ENCODE measurements at places on chromosomes 11 and 22.

GRCh38 chr11:10080138-10080537 is 213.9 kb downstream of the SBF2 start:
- no peak for DNase-seq

GRCh38 chr22:27994481-27995331 is 75.7 kb upstream of the PITPNB start:
- DNase-seq = no peak

GRCh38 chr11:74092425-74092824 is 78.4 kb downstream of the C2CD3 start:
- DNase-seq = no peak

DNA sequence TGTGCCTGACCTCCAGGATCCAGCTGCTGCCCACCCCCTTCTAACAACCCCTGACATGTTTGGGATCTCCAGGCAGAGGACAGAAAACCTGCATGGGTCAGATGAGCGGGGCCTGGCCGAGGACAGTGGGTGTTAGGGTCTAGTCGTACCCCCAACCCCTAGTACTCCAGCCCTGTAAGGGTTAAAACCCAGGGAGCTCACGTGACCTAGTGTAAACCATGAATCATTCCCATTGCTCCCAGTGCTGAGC is 89.1 kb upstream of the CRYBB3 start:
- DNase-seq = no peak

GRCh38 chr11:87444993-87445392 is 407.3 kb downstream of the TMEM135 start:
- no peak for DNase-seq

DNA sequence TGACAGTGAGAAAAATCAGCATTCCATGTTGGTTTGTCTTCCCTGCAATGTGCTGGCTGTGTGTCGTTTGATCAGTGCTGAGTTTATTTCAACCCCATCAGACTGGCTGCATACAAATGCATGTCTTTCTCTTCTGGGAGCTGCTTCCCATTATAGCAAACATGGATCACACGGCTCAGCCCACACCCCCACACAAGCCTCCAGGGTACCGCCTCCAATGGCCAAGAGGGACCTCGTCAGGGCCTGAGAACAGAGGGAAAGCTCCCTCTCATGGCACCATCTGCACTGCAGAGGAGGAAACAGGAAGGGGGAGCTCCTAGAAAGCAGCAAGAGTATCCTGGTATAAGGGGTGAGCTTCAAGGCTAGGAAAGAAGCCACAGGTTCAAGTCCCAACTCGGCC is 214.2 kb downstream of the LARGE1 start:
- DNase-seq = no peak

- no peak for DNase-seq
These were observed 607 bp downstream of the CCDC82 start for GRCh38 chr11:96388891-96389719.

DNA sequence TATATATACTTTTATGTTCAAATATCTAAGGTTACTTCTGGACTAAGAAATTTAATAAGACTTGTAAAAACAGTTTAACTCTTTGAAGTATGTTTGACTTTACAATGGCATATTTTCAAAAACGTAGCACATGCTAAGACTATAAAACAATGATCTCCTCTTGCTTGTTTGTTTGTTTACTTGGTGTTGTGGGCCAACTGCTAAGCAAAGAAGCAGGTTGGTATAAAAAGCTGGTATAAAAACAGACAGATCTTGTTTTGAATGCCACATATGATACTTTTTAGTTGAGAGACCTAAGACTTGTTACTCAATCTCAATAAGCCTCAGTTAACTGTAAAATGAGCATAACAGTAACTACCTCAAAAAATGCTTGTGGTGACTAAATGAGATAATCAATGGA is 1206.3 kb downstream of the LRRC4C start:
- no peak for DNase-seq

DNA sequence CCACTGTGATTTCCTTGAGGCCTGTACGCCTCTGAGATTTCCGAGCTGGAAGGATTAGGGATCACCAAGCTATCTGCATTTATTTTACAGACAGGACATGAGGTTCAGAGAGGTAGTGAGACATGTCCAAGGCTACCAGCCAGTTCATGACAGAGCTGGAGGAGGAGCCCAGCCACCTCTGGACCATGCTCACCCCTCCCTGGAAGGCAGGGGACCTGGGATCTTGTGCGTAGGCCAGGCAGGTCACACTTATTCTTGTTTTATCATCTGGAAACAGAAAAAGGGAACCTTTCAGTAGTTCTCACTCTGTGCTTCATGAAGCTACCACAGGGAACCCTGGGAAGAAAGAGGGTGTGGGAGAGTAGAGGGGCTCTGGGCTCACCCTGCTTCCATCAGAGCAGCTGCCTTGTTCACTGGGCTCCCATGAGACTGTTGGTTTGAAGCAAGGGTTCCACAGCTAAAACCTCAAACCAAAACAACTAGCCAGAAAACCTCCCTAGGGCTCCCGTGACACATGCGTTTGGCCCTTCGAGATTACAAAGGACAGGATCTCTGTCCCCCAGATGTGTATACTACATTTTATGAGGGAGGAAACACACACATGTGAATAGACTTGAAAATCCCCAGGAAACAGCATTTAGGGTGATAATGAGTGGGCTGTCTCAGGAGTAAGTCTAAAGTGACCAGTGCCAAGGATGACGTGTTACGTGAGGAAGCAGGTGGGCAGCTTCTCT is 106.4 kb downstream of the DSCAML1 start:
- no peak for DNase-seq

- no peak for DNase-seq
These were observed 5.8 kb downstream of the RPS19BP1 start for GRCh38 chr22:39526736-39527171.

DNA sequence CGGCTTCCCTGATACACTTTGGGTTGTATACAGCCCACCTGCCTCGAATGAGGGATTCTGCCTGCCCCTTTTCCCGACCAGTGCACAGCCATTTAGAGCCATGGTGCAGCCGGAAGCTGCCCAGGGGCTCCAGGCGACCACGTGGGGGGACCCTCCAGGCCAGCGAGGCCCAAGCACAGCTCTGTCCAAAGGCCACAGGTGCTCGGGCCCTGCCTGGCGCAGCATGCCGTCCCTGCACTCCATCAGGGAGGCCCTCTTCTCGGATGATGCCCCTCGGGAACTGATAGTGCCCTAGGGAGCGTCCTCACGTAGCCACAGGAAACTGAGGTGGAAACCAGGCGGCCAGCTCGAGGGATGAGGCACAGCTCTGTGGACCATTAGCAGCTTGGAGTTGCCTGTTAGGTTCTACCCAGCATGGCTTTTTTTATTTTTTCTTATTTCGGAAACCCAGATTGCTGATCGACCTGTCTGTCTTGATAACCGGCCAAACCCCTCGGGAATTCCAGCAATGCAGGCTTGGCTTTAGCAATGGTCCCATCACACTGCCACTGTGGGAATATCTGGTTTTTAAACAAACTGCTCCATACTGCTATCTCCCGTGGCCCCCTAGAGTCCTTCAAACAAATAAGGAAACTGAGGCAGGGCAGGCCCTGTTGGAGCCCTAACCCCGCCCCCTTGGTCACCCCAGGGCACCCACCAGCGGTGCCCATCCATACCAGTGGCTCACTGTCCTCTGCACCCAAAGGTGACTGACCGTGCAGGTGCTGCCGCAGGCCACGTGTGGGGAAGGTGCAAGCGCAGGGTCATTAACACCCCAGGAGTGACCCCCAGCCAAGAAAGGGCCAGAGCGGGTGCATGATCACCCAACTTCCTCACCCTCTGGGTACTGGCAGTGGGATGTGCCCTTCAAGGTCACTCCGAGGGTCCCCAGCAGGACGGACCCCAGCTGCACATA is 8.0 kb downstream of the ANO1 start:
- DNase-seq = peak; percentile 47

DNA sequence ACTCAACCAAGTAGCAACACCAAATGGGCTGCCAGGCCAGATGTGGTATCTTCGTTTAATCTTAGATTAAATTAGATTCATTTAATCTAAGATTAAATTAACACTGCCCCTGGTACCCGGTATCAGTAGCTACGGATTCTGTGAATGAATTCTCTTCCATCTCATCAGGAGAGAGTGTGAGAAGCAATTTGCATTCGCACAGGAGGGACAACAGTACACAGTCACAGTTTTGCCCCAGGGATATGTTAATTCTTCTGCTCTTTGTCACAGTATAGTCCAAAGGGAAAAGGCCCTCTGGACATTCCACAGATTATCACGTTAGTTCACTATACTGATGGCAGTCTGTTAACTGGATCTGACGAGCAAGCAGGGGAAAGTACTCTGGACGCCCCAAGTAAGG is 22.9 kb downstream of the ASCL2 start:
- no peak for DNase-seq

GRCh38 chr22:35266277-35266676 is 9.0 kb downstream of the HMGXB4 start:
- no peak for DNase-seq
